Femur (tissue), 1 donor: ENCODE measurements at places on chromosomes 13 and 19.

- DNase-seq, result peak; percentile 32
Observed at GRCh38 chr13:107650081-107650701, 565.1 kb downstream of the LIG4 start.

DNA sequence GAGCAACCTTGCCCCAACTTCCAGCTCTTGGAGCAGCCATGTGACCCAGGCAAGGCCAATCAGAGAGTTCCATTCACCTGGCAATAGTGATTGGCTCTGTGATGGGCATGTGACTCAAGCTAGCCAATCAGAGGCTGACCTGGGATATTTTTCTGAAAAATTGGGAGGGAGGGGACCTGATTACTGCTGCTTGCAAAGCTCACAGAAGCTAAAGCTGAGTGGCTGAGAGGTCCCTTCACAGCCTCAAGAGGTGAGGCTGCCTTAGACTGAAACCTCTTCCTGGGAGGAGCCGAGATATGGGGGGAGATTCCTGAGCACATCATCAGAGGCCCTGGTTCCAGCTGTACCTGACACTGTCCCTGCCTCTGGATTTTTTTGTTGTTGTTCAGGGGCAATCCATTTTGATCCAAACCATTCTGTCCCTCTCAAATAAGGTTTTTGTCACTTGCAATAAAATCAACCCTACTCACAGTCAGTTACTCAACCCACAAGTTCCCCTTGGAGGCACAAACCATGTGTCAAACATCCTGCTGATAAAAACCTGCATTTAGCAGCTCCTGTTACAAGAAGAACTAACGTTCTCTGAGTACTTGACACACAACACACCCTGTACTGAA is 4.8 kb downstream of the CIB3 start:
- DNase-seq, result no peak

- no peak for DNase-seq
Observed at GRCh38 chr19:19410553-19411550, 5.4 kb downstream of the GATAD2A start.

GRCh38 chr19:48705431-48705830 is 9.7 kb downstream of the FUT2 start:
- no peak for DNase-seq

GRCh38 chr19:37716140-37716539 is 3.4 kb downstream of the ZNF607 start:
- no peak for DNase-seq

GRCh38 chr13:76245920-76246319 is 609.8 kb downstream of the LMO7 start:
- no peak for DNase-seq

DNA sequence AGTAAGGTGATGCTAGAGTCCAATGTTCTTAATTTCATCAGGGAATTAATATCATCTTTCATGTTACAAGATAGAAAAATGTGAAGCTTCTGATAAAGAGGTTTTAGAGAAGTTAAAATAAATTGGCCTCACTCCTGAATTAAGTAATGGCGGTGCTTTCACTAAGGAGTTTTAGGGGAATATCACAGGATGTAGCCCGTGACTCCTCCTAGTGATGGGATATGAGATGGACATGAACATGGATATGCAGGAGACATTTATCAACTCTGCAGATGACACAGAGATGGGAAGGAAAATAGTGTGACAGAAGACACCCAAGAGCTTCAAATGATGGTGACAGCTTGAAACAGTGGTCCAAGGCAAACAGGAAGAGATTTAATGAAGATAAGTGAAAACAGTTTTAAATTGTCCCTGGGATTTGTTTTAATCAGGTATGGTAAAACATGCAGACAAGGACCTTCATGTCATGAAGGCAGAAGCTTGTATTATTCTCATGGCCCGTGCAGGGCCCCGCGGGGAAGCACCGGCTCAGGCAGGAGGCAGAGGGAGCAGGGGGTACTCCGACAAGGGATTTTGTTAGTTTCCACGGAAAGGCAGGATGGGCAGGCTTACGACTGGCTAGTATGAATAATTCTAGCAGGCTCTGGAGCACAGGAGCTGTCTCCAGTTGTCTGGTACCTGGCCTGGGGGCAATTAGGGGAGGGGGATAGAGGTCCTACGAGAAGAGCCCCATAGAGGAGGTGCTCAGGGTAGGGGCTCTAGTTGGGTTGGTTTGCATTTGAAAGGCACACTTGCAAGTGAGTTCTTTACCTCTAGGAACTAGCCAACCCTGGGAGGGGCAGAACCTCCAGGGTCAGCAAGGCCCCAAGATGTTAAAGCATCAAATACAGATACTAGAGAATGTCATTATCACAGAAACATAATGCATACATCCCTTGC is 38.7 kb upstream of the FARP1 start:
- DNase-seq, result no peak

DNA sequence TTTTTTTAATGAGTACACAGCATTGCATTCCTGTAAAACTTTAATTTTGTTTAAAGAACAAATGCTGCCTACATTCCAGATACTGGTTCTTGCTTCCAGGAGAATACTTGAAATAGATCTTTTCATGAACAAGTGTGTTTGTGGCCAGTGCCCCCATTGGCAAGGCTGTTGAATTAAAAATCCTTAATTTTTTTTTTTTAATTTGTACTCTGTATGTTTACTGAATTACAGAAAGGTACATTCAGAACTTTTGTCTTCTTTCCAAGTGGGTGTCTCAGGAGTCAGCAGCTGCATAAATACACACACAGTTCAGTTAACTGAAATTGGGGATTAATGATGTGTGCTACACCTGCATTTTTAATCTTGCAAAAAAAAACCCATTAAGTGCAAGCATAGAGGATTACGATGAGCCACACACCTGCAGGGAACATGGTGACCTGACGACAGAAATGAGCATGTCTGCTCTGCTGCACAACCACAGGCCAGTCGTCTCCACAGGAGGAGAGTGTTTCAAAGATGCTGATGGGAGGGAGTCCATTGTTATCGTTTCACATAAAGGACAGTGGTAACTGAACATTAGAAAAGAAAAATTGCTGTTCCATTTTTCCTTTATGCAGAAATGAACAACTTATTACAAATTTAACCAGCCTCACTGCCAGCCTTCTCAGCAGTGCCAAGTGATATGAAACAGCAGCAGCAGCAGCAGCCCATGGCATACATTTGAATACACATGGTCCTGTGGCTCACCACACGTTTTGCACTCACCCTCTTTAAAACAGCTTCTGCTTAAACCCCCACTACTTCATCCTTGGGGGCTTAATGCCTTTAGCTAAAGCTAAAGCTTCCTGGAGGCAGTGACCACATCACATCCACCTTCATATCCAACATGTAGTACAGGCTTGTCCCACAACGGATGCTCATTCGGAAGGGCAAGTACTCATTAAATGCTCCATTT is 72.3 kb upstream of the RFC3 start:
- no peak for DNase-seq

DNA sequence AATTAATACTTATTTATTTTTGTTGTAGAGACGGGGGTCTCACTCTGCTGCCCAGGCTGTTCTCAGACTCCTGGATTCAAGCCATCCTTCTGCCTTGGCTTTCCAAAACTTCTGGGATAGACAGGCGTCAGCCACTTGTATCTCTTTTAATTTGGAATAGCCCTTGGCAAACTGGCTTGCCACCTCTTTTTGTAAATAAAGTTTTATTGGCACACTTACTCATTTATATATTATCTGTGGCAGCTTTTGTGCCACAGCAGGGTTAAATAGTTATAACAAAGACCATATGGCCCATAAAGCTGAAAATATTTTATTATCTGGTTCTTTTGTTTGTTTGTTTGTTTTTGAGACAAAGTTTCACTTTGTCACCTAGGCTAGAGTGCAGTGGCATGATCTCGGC is 30.5 kb downstream of the BBC3 start:
- no peak for DNase-seq

DNA sequence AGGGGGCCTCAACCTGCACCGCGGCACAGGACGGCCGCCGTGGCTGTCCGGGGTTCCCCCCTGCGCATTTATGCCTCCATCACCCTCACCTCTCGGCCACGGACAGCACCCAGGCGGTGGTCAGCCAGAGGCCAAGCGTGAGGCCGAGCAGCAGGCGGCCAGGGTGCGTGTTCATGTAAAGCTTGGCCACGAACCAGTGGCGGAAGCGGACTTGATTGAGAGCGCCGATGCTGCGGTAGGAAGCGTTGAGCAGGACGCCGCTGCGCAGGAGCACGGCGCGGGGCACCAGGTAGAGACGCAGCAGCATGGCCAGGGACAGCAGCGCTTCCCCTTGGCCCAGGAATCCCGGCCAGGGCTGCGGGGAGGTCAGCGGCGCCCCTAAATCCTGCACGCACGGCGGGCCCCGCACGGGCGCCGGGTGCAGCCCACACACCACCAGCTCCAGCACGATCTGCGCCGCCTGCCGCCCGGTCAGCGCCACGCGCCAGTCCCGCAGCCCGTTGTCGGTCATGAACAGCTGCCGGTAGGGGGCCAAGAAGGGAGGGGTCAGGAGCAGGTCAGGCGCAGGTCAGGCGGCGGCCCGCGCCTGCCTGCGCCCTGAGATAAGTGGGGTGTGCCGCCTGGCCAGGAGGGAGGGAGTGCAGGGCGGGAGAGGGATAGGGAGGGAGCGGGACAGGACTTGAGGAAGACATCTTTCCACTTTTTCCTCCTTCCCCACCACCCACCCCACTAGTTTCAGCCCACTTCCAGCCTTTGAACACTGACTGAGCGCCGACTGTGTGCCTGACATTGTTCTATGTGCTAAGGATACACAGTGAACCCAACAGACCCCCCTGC is 6.5 kb downstream of the KCNN4 start:
- DNase-seq, result peak; percentile 83

- no peak for DNase-seq
Observed at GRCh38 chr13:49571299-49572240, 13.8 kb downstream of the RCBTB1 start.

- no peak for DNase-seq
Observed at GRCh38 chr13:94263038-94263437, 216.4 kb downstream of the DCT start.
